ENCODE measurements at places on chromosomes 3 and 15.
A peak's percentile ranks its signal among the peaks of the same experiment; 100 is the strongest.

- DNase-seq, result no peak
Observed at GRCh38 chr3:117651246-117651645, 941.7 kb downstream of the TUSC7 start.

- DNase-seq, result no peak
Observed at GRCh38 chr3:143092191-143092590, 27.4 kb upstream of the CHST2 start.

- DNase-seq, result no peak
Observed at GRCh38 chr3:142650001-142650693, 54.0 kb downstream of the PLS1 start.

DNA sequence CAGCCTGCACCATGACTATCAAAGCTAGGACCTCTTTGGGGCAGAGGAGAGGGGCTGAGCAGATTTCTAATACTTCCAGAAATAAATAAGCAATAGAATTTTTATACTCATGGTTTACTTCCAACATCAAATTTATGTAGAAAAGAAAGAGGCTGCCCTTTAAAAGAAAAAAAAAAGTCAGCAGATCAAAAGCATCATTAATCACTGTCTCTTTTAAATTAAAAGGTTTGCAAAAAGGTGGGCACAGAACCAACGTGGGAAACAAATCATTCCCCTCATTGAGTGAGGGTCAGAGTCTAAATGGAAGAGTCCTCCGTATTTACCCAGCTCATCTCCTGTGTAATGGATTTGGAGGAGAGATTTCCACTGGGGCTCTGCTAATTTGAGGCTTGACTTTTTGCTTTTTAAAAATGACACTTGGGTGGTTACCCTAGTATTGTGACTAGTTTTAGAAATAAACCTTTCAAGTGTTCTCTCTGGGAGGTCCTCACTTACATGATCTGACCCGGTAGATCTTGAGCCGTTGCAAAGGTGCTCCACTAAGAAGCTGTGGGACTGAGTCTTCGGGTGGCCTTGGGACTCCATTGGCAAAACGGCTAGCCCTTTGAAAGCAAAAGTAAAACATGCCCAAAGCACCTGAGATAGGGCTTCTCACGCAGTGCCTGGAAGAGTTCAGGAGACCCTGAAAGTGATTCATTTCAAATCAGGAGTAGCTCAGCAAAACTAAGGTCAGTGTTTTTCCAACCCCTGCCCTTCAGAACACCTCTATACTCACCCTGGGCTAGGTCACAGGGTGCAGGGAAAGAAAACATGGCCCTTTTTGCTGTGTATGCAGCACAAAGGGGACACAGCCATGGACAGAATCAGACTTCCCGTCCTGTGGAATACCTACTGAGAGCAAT is 320.9 kb downstream of the FOXP1 start:
- DNase-seq, result peak; percentile 9

Measured in GM19239 (cell line).